Left kidney (tissue), 8 donors: ENCODE measurements at places on chromosomes 2 and 18.
A peak's percentile ranks its signal among the peaks of the same experiment; 100 is the strongest.

- DNase-seq: no peak
Measured at GRCh38 chr2:25332571-25332970, 9.2 kb downstream of the DNMT3A start.

GRCh38 chr2:70508711-70509462 lies 44.7 kb downstream of the TGFA start:
- DNase-seq: no peak

DNA sequence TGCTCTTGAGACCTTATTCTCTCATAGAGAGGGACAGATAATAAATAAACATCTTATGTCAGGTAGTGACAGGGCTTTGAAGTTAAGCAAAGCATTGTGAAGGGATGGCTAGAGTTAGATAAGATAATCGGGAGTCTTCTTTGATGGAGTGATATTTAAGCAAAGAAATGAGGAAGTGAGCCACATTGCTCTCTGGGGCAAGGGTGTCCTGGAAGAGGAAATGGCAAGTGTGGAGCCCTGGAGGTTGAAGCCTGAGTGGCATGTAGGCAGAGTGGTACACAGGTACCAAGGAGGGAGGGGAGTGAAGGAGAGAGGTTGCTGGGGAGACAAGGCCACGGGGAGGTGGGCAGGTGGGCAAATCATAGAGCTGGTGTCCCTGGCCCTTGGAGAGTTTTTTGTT lies 110.2 kb downstream of the CTAGE1 start:
- DNase-seq: no peak

GRCh38 chr2:170930991-170931266 lies 1.9 kb downstream of the GORASP2 start:
- DNase-seq: peak; percentile 3

GRCh38 chr18:59303656-59304195 lies 14.7 kb downstream of the CPLX4 start:
- no peak for DNase-seq

DNA sequence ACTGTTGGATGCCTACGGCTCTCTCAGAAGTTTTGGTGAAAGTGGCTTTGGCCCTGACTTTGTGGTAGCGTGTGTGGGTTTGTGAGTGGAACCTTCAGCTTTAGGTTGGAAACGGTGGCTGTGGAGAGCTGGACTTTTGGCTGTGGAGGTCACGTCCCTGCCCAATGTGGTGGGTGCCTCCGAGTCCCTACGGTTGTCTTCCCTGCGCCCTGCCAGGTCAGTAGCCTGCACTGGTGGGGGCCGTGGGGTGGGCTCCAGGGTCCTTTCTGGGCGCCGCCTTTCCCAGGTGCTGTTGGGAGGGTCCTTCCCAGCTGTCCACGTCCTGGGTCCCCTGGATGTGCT lies 11.1 kb downstream of the COLEC11 start:
- no peak for DNase-seq

- no peak for DNase-seq
Measured at GRCh38 chr2:23507267-23508065, 122.5 kb downstream of the KLHL29 start.

DNA sequence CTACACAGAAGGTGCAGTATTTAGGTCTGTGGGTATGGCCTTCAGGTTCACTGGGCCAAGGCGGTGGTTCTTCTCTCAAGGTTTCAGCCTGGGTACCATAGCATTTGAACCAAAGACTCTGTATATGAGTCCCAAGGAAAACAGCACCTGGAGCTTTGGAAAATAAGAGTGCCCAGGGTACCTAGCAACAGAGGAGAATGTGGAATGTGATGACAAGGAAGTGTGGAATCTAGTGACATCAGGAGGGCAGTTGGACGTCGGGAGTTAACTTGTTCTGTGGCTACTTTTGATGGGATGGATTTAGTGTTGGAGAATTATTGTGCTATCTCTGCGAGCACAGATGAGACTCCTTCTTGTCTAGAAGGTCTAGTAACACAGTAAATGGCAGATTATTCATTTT lies 201.2 kb downstream of the NOL4 start:
- no peak for DNase-seq

- DNase-seq: no peak
Measured at GRCh38 chr2:11667194-11667593, 2.8 kb downstream of the NTSR2 start.

GRCh38 chr18:28666216-28666615 lies 489.3 kb upstream of the CDH2 start:
- no peak for DNase-seq

DNA sequence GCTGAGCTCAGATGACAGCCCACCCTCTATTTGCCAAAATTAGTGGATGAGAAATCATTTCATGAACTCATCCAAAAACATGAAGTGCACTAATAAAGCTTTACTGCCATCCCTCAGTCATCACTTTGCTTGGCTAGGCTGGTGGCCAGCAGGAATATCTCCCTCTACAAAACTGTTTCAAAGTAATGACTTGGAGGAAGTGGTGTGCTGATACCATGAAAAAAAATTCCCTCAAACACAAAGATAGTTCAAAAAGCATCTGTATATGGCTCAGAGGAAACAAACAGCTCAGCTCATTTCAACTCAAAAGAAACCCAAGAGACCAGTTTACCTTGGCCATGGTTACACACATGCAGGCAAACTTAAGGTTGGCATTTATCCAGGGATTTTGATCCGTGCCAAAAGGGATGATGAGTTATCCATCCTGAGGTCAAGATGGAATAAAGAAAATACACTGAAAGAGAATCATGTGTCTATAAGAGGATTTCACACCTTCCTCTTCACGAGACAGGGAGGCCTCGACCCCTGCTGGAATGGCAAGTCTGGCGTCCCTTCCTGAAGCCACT lies 18.4 kb upstream of the WIPF1 start:
- no peak for DNase-seq

DNA sequence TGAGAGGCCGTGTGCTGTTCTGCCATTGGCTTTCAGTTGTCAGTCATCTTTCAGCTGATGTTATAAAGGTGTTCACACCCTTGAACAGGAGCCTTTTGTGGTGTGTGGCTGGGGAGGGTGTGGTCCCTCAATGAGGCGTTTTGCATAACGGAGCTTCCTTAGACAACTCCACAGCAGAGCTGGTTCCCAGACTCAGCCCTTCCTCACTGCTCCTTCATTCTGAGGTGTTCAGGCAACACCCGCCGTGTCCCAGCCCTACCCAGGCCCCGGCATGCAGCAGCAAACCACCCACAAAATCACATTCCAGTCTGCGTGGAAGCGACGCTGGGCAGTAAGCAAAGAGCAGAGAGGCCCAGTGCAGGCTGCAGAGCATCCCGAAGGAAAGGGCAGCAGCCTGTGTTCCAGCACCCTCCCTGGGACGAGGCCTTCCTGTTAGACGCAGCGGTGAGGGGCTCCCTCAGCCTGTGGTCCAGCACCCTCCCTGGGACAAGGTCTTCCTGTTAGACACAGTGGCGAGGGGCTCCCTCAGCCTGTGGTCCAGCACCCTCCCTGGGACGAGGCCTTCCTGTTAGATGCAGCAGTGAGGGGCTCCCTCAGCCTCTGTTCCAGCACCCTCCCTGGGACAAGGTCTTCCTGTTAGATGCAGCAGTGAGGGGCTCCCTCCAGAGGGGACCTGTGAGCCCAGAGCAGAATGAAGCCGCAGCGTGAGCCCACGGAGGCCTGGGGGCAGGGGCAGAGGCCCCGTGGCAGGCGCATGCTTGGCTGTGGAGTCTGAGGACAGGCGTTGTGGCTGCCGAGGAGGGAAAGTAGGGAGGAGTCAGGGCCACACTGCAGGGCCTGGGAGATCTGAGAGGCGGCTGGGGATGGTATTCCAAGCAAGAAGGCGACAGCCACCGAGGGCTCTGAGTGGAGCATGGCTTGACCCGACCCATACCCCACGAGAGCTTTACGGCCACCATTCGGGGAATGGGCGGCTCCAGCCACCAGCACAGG lies 201.8 kb upstream of the HDAC4 start:
- no peak for DNase-seq

DNA sequence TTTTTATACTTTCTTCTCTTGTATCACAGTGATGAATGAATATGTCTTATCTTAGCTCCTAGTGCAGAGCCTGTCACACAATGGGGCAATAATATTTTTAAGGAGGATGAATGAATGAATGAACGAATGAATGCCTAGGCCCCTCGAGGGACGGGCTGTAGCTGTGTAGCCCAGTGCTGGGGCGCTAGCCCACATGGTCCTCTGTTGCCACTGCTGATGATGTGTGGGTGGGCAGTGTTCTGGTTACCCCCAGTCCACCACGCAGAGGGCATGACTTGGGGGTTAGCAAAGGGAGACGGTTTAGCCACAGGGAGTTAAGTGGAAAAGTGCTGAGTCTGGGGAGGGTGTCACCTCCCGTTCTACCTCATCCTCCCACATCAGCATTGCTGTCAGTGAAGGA lies 134.2 kb downstream of the SMAD7 start:
- no peak for DNase-seq

GRCh38 chr2:214377286-214377624 lies 33.6 kb upstream of the VWC2L start:
- DNase-seq: no peak

GRCh38 chr18:63889626-63890025 lies 2.1 kb downstream of the SERPINB2 start:
- no peak for DNase-seq

DNA sequence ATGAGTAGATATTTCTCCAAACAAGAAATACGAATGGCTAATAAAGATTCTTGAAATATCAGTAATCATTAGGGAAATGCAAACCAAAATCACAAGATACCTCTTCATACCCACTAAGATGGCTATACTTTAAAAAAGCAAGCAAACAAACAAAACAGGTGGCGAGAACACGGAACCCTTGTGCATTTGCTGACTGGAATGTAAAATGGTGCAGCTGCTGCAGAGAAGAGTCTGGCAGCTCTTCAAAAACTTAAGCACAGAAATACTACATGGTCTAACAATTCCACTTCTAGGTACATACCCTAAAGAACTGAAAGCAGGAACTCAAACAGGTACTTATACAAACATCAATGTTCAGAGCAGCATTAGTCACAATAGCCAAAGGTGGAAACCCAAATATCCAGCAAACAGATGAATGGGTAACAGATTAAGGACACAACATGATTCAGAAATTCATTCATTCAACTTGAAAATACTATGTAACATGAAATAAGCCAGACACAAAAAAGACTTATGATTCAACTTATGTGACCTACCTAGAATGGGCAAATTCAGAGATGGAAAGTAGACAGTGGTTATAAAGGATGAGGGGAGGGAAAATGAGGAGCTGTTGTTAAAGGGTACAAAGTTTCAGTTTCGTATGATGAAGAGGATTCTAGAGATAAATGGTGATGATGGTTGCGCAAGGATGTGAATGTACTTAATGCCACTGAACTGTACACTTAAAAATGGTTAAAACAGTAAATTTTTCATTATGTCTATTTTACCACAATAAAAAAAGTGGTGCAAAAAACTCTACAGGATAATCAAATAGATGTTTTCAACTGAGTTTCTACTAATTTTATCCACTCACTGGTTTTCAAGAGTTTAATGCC lies 26.9 kb upstream of the GPR75 start:
- DNase-seq: no peak

DNA sequence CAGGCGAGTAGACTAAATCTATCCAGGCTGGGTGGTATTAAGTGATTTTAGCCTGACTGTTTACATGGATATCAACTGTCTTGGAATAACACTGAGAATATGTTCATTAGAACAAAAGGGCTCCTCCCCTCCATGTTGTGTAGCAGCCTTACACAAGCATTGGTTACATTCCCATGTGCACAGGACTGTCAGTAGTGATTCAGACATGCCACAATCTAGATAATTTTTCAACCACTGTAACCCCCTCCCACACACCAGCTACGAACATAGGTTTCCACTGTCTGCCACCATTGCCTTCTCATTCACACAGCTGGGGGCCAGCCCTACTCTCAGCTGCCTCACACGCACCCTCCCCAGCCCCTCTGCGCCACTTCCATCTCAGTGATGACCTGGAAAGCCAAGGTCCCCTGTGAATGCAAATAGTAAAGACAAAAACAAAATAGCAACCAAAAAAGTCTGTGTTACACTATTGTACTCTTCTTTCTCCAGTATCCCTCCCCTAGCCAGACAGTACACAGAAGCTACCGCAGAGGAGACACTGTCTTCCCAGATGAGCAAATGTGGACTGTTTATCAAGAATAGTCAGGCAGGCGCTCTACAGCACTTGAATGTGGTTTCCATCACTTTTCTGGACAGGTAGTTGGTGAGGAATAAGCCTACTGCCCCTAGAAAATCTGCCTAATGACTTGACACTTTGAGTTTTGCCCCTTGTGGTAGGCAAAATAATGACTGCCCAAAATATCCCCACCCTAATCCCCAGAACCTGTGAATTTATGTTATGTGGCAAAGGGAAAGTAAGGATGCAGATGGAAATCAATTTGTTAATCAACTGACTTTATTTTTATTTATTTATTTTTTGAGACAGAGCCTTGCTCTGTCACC lies 27.9 kb upstream of the TYMS start:
- no peak for DNase-seq

DNA sequence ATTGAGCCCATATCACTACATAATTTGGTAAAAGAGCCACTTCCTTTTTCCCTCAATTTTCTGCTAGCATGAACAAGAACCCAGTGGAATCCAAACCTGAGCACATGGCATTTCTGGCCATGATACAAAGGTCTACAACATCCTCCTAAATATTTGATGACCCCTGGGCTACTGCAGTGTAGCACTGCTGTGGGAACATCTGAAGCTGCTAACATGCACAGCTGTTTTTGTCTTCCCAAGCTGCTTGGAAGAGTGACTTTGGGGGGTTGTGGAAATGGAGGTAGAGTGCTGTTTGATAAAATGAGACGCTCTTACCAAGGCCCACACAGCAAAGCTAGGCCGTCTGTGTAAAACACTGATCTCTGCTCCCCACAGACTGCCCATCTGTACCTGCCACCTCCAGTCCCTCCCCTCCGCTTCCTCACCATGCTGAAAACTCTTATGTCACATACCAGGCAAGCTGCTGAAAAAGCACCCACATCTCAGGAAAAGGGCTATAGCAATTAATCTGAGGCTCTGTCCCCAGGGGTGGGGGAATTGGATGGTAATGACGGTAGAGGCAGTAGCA lies 197.2 kb upstream of the HNRNPA3 start:
- no peak for DNase-seq

GRCh38 chr2:17515652-17516051 lies 2.6 kb downstream of the RAD51AP2 start:
- DNase-seq: no peak

- no peak for DNase-seq
Measured at GRCh38 chr2:50856016-50856541, 175.9 kb downstream of the NRXN1 start.
